ENCODE measurements at places on chromosomes 6 and 20. TPM values are rescaled to one million over a fixed set of nuclear protein-coding genes. Genes with fewer than 3 reads are reported as not detected.

The HSPA12B gene
- not detected for total RNA-seq

The PNRC1 gene
- 21.6 TPM for total RNA-seq

The RNF144B gene
- 8.1 TPM for total RNA-seq

The USP49 gene
- total RNA-seq, result 1.0 TPM

The PRELID3B gene
- total RNA-seq, result 102 TPM

The FGD2 gene
- not detected for total RNA-seq

GRCh38 chr6:105744815-105745214 lies 341.3 kb upstream of the PRDM1 start:
- DNase-seq, result no peak

GRCh38 chr6:89734526-89734925 lies 85.1 kb downstream of the MDN1 start:
- no peak for DNase-seq

DNA sequence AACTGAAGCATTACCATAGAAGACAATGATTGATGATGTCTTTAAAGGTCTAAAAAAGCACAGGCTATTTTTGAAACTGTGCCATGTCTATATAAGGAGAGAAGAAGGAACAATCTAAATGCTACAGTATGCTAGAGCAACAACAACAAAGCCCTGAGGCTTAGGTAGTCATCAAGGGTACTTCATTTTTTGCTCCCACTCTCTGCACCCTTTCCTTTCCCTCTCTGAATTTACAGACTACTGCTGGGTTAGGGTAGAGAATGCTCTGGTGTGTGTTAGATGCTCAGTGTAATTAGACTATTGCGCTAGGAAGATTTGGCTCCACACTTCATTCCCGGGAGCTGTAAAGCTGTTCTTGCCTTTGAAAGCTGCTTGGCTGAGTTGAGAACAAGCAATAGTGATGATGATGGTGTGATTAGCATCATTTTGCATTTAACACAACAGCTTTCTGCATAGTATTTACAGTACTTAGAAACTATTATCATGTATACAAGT lies 1262.5 kb upstream of the CITED2 start:
- no peak for DNase-seq

DNA sequence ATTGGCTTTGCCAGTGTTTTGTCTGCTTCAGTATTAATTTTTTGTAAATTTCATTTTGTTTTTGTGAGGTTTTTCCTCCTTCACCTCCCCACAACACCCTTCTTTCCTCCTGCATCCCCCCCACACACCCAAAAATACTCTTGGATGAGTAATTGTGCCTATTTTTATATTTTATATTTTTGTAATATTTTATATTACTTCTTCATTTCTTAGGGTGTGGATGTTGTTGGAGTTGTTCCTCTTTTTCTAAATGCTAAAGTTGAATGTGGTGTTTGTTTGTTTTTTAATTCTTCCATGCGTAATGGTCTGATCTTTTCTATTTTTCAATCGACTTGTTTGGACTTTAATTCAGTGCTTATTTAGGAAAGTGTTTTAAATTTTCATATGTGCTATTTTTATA lies 420.5 kb upstream of the SOX4 start:
- DNase-seq, result no peak

- DNase-seq, result no peak
Measured at GRCh38 chr20:43973231-43973630, 58.6 kb downstream of the TOX2 start.

DNA sequence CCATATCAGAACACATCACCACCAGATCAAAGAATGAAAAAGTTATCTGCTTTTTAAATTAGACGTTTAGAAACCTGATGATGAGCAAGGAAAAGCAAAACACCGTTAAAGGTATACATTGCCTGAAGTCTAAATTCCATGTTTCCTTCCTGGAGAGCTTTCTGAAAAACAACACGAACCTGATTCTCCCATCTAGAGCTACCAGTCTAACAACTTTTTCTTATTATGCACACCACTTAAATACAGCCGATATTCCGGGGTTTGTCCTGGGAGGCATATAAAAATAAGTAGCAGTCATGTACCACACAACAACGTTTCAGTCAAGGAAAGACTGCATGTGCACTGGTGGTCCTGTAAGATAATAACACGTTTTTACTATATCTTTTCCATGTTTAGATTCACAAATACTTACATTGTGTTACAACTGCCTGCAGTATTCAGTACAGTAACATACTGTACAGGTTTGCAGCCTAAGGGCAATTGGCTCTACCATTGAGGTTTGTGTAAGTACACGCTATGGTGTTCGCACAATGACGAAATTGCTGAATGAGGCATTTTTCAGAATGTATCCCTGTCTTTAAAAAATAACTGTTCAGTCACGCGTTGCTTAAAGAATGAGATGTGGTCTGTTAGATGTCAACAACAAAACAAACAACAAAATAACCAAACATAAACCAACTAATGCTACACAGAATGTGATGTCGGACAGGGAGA lies 19.1 kb upstream of the LYRM2 start:
- no peak for DNase-seq

DNA sequence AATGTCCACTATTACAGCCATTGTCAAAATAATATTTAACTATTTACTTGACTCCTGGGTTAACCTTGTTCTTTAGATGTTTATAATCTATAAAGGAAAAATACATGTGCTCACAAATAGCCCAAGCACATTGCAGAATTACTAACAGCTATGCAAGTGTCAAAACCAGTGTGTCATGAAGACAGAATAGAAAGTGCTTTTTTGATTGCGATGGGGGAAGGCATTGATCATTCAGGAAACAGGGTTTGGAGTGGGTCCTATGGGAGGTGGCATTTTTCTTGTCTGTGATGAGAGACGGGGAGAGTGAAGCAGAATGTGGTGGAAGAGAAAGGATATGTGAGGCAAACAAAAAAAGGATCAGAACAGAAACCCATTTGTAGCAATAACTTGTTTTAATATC lies 1.0 kb upstream of the AGPAT4 start:
- no peak for DNase-seq

DNA sequence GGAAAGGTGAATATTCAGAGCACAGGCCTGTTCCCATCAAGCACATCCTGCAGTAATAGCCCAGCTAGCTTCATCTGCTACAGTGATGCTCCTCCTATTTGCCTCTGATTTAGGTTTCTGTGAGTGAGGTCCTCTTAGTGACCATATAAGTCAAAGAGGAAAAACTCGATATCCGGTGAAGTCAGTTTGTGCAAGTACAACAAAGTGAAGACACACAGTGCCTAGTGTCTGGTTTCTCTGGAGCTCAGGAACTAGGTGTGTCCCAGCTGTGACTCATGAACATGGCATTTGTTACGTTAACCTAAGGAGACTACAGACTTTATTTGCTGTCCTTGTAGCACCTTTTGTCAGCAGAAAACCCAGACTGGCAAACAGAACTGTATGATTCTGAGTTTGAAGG lies 33.9 kb downstream of the EDN1 start:
- DNase-seq, result peak; percentile 91

- DNase-seq, result peak; percentile 57
Measured at GRCh38 chr6:167153521-167153959, 4.2 kb downstream of the GPR31 start.

DNA sequence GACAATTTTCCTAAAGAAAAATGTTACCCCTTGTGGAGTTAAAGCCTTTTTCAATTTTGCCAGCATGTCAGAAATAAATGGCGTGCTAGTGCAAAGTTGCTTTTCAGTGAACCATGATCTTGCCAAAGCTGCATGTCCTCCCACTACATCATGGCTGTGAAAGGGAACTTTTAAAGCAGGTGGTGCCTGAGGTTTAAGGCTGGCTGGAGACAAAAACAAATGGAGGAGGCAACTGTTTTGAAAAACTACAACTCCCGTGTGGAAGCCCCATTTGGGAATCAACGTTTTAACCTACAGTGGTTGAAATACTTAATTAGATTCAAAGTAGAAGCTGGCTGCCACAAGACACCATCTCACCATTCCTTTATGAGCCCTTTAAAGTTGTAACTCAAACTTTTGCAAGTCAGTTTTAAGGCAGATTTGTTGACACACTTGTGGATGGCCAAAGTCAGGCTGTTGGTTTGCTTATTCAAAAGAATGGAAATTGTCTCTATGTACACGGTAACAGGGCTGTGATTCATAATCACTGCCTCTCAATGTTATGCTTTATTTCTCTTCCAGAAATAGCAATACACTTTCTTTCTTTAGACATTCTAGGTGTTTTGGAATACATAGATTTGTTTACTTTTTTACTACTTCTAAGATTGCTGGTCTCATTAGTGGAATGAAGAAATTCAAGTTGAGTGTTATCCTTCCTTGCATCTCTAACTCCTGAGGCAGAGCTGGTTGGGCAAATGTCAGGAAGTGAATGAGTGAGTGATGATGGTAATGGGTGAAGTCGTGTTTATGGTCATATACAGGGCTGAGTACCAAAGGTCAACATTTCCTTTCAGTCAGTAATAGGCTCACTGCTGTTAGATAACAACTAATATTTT lies 196.4 kb upstream of the GMDS start:
- DNase-seq, result no peak

DNA sequence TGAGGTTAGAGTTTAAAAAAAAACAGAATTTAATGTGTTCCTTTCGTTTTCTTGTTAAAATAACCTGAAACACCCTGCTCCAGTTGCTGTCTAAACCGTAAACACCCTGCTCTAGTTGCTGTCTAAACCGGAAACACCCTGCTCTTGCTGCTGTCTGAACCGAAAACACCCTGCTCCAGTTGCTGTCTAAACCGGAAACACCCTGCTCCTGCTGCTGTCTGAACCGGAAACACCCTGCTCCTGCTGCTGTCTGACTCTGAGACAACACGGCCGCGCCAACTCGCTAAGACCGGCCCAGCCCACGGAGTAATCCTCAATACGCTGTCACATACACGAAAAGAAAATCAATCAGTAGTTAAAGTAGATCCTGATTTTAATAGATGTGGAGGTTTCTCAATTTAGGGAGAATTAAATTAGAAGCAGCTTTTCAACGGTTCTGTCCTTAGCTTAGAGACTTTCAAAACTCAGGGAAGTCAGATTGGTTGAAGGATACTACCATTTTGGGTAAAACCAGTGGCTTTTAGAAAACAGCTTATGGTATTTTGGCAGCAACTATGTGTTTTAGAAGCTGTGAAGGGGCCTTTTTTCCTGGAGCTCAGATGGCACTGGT lies 98.3 kb downstream of the RAMACL start:
- no peak for DNase-seq

DNA sequence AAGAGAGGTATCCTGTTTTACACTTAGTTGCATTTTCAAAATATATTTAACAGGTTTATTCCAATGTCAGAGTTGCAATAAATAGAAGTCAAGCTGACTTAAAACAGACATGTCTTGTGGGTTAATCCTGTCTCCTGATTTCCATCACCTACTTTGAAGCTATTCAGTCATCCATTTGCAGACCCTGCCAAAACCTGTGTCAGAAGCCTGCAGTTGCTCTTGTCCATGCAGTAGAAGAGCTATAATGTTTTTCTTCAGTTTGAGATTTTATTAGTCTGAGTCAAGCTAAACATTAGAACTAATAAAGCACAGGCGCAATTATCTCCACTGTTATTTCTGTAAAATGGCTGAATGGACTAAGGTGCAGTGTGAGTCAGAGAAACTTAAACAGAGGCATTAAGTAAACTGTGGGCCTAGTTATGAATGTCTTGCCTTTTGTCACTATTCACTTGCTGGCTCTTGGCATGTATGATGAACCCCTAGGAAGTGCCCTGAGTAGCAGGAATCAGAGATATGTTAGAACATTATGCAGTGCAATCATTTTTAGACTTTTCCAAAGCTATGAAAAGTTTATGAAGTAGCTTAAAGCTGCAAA lies 11.0 kb upstream of the HDGFL1 start:
- DNase-seq, result no peak

DNA sequence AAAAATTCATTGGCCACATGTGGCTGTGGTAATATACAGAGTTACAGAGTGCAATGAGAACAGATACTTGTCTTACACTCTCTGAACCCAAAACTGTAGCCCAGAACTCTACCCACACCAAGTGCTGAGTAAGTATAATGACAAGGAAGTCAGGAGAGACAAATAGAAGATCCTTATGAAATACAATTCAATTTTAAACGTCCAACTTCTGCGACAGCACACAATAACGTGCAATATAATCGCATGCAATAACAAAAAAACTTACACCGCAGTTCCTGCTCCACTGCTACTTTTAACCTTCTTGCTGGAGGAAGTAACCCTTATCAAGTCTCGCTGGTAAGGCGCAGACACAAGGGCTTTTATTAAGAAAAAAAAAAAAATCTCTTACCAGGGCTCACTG lies 881 bp downstream of the SFT2D1 start:
- DNase-seq, result no peak
